ENCODE measurements at places on chromosomes 4 and X.
A peak's percentile ranks its signal among the peaks of the same experiment; 100 is the strongest.

GRCh38 chr4:134567461-134567860 is 365.9 kb upstream of the PABPC4L start:
- DNase-seq, result no peak

DNA sequence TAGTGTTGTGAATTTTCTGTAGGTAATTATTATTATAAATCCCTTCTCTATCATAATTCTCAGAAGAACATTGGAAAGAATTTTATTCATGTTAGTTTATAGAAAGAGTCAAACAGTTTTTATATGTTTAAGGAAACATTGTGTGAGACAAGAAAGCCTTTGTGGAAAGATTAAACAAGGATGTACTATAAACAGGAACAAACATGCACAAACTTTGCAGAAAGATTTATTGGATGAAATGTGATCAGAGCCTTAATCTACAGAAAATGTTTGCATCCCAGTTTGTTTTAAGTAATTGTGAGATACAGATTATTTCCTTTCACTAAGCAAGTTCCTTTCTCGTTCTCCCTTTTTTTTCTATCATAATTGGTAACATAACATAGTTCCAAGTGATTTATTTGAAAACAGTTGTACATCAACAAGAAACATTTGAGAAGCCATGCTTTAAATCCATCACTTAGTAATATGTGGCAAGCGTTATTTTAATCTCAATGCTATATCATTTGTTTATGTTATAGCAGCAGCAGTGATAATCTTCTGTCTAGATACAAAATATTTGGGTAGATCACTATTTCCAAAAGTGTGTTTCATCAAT is 129.4 kb downstream of the SLC4A4 start:
- DNase-seq, result no peak

- DNase-seq, result peak; percentile 10
Measured at GRCh38 chr4:180057299-180057721, 2185.9 kb upstream of the TENM3 start.

DNA sequence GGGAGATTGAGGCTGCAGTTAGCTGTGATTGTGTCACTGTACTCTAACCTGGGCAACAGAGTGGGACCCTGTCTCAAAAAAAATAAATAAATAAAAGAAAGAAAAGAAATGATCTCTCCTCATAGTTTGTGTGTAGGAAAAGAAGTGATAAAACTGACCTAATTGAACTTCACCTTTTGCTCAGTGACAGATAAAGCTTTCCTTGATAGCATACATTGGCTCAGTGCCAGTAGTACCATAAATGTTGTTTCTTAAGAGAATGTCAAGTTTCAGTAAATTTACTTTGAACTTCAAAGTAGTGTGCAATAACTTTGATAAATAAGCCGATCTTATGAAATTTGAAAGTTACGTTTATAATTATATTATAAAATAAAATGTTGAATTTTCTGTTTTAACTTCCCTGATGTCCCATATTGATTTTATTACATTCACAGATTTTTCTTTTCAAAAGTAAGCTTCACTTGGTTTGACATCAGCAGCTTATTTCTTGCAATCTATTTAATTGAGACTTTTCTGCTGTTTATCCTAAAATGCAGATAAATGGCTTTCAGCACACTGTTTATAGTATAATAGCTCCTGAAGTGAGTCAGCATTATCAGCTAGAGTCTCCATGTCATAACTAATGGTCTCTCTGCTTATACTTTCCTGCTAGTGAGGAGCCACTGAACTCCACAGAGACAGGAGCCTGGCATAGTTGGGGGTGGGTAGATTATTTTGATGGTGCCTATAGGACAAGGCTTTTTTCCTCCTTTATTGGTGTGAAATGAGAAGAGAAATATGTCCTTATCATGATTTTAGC is 330.1 kb downstream of the BMPR1B start:
- no peak for DNase-seq

- no peak for DNase-seq
Measured at GRCh38 chr4:21202959-21203358, 502.7 kb downstream of the PACRGL start.

GRCh38 chr4:139691-140090 is 15.4 kb downstream of the ZNF718 start:
- no peak for DNase-seq

DNA sequence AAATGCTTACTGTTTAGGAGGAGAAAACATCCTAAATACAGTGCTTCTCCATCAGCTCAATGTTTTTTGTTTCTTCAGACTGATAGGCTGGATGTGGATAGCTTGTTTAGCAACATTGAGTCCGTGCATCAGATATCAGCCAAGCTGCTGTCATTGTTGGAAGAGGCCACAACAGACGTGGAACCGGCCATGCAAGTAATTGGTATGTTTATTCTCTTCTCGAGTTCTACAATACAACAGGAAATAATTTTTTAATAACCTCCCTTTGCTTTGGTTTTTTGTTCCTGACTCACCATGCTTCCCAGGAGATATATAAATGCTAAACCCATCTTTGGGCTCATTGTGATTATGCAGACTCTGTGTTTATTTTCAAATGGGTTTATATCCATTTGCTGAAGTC is 60.9 kb downstream of the ARHGEF38 start:
- DNase-seq, result no peak

- no peak for DNase-seq
Measured at GRCh38 chr4:74426101-74426500, 18.8 kb upstream of the AREG start.

DNA sequence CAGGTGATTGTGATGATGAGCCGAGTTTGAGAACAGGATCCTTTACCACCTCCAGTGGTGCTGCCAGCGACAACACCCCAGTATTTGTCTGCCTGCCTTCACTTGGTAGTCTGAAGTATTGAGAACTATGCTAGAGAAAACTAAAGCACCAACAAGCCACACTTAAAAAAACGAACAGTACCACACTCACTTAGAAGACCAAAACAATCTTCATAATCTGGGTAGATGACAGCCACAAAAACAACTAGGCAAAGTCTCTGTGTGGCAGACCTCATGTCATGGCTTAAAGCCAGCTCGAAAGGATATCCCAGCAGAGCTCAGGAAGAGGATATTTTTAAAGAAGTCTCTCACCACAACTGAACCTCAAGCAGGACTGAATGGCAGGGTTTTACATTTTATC is 236.0 kb downstream of the GPC3 start:
- no peak for DNase-seq

GRCh38 chr4:6381571-6382123 is 90.8 kb downstream of the PPP2R2C start:
- no peak for DNase-seq

- no peak for DNase-seq
Measured at GRCh38 chrX:148530464-148531077, 30.2 kb downstream of the AFF2 start.

GRCh38 chr4:94550352-94550751 is 98.6 kb downstream of the PDLIM5 start:
- no peak for DNase-seq

GRCh38 chr4:186798951-186799659 is 75.4 kb upstream of the FAT1 start:
- no peak for DNase-seq

DNA sequence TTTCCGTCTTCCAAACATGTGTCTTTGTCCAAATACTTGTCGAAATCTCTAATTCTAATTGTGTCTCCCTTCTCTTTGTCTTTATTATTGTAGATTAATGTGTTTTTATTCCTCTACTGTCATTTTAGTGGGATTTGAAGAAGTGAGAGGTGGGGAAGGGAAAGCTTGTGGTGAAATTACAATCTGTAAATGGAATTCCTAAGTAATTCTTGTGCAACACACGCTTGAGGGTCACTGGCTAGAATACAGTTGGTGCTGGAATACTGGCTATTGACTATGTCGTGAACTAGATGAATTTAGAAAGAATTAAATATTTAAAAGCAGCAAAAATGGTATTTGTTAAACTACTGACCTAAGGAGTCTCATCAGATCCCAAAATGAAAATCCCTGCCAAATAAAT is 10.7 kb upstream of the FNIP2 start:
- no peak for DNase-seq

GRCh38 chr4:40672528-40673522 is 43.2 kb upstream of the RBM47 start:
- peak; percentile 63 for DNase-seq

DNA sequence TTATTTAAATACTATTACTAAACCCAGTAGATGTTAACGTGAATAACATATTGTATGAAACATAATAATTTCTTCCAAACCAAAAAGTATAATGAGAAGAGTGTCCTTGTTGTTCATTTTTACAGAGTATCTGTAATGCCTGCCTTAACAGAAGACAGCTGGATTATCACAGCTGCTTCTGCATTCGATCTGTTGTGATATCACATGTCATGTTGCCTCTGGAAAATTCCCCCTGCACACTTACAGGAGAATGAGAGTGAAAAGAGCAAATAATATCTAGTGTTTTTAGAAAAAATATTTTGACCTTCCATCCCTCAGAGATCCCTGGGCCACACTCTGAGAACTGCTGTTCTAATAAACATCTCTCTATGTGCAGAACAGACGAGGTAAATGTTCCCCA is 240.1 kb upstream of the NOCT start:
- DNase-seq, result no peak

GRCh38 chr4:112550728-112551127 is 34.7 kb upstream of the NEUROG2 start:
- DNase-seq, result no peak

DNA sequence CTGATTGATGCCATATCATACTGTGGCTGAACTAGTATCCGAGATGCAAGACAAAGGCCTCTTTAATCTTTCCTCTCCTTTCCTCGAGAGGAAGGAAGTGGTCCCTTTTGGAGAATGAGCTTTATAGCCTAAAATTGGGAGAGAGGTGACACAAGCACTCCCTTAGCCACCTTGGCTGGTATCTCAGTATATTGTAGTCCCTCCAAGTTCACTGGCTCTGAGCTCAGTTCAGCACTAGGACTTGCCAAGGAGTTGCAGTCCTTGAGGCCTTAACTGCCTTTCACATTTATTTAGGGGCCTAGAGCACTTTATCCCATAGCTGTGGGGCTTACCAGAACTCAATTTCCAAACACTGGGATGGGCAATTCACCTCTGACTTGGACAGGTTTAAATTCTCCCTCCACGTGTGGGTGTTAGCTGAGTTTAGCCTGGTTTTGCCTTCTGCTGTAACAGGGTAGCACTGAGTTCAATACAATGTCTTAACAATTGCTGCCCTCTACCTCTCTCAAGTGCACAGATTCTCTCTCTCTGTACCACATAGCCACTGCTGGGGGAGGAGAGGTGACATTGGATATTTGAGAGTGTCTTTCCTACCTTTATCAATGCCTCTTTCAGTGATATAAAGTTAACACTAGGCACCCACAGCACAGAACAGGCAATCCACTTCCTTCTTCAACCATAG is 216.4 kb downstream of the TECRL start:
- no peak for DNase-seq

DNA sequence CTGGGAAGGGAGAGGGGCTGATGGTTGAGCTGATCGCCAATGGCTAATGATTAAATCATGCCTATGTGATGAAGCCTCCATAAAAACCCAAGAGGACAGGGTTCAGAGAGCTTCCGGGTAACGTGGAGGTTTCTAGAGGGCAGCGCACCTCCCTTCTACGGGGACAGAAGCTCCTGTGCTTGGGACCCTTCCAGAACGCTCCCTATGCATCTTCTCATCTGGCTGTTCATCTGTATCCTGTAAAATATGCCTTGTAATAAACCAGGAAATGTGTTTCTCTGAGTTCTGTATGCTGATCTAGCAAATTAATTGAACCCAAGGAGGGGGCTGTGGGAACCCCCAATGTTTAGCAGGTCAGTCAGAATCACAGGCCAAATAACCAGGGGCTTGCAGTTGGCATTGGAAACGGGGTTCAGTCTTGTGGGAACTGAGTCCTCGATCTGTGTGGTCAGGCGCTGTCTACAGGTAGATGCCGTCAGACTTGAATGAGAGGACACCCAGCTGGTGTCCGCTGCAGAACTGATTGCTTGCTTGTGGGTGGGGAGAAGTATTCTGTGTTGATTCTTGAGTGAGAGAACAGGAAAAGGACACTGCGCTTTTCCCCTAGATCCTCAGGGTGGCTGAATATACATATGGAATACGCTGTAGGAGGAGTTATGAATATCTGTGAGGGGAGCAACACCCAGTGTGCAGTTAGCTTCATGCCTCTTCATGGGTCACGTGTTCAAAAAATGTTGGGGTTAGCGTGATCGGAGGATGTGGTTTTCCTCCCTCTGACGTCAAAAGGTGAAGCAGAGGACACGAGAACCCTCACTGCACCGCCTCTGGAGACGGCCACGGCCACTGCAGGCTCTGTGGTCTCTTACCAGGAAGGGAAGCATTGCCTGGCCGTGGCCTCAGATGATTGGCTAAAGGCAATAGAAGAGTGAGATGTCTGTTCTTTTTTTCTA is 29.2 kb downstream of the HTT-AS start:
- DNase-seq, result peak; percentile 44

GRCh38 chrX:113741744-113742143 is 842.1 kb upstream of the HTR2C start:
- no peak for DNase-seq

DNA sequence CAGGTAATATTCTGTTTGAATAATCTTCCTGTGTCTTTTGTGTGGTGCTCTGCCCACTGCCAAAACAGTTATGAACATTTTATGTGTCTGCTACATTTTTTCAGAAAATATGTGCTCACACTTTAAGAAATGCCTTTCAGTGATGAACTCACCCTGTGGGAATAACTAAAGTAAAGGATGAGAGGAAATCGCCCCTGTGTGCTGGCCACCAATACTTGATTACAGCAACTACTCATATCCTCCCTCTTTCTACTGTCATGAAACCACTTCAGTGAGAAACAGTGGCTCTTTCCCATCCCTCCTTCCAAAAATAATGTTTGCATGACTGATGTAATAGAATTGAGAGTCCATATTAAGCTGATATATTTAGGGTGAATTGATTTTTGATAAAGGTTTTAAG is 900.9 kb downstream of the RAB28 start:
- no peak for DNase-seq

DNA sequence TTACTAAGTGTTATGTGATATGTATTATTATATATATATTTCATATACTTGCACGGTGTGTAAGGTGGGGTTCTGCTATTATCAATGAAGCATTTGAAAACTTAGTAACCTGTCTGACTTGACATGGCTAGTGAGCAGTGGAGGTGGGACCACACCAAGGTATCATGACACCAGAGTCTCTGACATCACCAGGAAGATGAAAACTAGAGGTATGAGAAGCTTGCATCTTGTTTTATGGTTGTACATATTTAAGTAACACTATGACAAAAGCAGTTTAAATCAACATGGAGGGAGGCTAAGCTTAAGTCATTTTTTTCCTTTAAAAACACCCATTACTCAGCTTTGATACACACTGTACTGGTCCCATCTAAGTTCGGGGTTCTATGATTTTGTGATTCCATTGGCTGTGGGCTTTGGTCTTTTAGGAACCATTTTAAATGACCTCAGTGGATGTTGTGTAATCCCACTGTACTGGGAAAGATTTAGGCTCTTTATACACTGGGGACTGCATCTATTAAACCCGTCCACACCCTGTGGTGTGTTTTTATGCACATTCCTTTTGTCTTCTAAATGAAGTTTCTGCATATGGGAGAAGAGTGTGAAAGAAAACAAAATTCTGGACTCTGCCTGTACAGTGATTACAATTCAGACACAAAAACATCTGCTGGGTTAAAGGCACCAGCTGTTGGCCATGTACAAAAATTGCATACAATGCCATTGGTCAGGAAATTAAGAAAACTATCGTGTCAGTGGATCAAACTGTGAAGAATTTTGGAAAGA is 570.6 kb downstream of the SPRY1 start:
- DNase-seq, result no peak

Data from GM20000 (cell line).